ENCODE measurements at places on chromosomes 3 and 15.

- DNase-seq: no peak
These were observed 27.0 kb downstream of the KIF7 start for GRCh38 chr15:89628301-89628700.

DNA sequence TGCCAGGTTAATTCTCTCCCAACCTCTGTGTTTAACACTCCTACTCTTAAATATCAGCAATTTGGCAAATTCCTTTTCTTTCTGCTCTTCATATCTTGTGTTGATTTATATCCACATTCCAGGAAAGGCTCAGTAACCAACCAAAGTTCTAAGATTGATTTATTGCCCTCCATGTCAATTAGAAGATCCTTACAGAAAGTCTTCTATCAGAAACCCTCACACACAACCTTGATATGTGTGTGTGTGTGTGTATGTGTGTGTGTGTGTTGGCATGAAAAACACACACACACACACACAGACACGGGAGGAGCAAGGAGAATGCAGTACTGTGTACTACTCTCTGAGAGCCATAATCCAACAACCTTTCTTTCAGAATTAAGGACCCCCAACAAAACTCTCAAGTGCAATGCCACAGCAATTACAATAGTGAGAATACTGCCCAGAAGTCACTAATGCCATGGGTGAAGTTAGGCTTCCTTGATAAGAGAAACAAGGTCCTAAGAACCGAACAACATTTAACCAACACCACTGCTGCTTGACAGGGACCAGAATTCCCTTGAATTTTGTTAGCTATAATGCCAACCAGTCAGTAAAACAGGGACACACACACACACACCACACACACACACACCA lies 1.1 kb downstream of the LSAMP start:
- no peak for DNase-seq

GRCh38 chr15:56804938-56805337 lies 71.6 kb upstream of the ZNF280D start:
- DNase-seq: no peak

GRCh38 chr3:136882571-136882970 lies 20.6 kb downstream of the NCK1 start:
- no peak for DNase-seq

- DNase-seq: no peak
These were observed 22.6 kb downstream of the ADAM10 start for GRCh38 chr15:58726867-58727266.

GRCh38 chr15:60766391-60767128 lies 287.6 kb upstream of the ICE2 start:
- DNase-seq: no peak

- no peak for DNase-seq
These were observed 132.3 kb upstream of the MCTP2 start for GRCh38 chr15:94098921-94099573.

- DNase-seq: no peak
These were observed 4.4 kb downstream of the GXYLT2 start for GRCh38 chr3:72892081-72892775.

GRCh38 chr3:45604066-45604465 lies 9.5 kb downstream of the LIMD1 start:
- DNase-seq: no peak

- DNase-seq: no peak
These were observed 4.2 kb upstream of the PLOD2 start for GRCh38 chr3:146164971-146165769.

DNA sequence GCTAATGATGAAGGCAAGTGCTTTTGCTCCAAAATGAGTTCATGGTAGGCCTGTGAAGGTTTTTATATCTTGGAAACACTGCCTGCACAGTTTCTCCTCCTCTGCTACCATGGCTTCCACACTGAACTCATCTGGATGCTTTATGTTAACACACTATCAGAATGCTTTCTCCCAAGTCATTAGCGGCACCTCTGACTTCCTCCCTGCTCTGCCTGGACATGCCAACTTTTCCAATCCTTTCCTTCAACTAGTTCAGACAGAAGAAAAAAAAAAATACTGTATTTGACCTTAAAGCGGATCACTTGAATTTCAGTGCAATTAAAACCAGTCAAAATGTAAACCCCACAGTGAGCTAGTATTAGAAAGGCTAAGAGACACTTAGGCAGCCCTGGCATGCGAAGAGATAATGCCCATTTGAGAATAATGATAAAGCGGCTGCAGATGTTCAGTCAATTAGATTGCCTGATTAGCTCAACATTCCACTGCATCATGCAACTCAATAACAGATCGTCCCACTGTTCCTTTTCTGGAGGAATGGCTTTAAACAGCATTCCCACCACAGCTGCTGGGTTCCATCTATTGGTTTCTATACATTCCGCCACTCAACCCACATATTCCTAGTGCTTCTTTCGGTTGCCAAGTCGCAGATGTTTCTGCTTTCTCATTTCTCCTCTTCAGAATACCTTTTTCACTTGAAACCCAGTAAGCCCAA lies 51.7 kb downstream of the CNTN3 start:
- DNase-seq: no peak

DNA sequence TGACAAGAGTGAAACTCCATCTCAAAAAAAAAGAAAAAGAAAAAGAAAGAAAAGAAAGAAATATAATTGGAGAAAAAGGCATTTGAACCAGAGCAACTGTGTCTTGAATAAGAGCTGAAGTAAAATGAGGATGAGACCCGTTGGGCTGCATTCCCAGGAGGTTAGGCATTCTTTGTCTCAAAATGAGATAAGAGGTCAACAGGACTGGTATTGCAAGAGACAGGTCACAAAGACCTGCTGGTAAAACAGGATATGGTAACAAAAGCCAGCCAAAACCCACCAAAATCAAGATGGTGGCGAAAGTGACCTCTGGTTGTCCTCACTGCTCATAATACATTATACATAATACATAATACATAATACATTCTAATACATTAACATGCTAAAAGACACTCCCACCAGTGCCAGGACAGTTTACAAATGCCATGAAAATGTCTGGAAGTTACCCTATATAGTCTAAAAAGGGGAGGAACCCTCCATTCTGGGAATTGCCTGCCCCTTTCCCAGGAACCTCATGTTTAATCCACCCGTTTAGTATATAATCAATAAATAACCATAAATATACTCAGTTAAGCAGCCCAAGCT lies 8.6 kb upstream of the TIPIN start:
- no peak for DNase-seq

GRCh38 chr3:96416549-96417255 lies 397.7 kb upstream of the EPHA6 start:
- no peak for DNase-seq

DNA sequence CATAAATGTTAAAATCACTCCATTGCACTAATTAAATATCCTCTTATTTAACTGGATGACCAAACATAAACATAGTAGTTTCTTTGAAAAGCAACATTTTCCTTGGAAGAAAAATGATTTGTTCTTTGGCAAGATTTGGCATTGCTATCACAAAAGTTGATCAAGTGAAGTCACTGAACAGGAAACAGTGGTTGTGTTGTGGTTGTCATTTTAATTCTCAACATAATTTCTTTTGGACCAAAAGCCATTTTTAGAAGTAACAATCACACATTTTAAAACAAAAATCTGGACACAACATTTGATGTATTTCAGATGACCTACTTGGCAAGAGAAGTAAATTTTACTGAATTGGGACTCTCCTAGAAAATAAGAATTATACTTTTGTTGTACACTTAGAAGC lies 872.3 kb downstream of the ROBO1 start:
- DNase-seq: no peak

- DNase-seq: peak; percentile 44
These were observed 35.6 kb upstream of the GYG1 start for GRCh38 chr3:148955544-148956346.

DNA sequence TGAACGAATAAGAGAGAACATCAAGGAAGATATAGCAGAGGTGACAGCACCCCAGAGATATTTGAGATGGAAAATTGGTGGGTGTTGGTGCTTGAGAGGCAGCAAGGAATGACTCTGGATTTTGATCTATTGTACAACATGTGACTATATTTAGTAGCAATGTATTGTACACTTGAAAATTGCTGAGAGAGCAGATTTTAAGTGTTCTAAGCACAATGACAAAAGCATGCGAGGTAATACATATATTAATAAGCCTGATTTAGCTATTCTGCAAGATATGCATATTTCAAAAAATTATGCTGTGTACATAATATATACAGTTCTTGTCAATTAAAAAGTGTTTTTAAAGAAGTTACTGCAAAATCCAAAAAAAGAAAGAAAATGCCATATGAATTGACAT lies 194.3 kb downstream of the SLC9A9 start:
- DNase-seq: no peak

DNA sequence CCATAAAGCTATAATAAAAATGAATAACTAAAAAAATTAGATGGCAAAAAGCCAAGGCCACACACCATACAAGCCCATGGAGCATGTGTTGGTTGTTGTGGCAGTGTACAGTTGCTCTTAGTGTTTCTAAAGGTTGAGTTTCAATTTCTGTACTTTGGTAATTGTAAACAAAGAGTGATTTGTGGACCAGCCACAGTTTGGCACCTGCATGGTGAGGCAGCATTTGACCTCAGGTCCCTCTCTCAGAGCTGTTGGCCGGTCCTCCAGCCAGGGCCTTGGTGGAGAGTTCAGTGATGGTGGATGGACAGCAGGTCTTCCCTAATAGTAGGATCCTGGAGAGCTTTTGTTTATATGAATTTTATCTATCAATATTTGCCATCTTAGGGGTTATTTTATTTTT lies 5.6 kb downstream of the ACAD9 start:
- DNase-seq: no peak

GRCh38 chr3:30112411-30112810 lies 494.0 kb upstream of the TGFBR2 start:
- no peak for DNase-seq

DNA sequence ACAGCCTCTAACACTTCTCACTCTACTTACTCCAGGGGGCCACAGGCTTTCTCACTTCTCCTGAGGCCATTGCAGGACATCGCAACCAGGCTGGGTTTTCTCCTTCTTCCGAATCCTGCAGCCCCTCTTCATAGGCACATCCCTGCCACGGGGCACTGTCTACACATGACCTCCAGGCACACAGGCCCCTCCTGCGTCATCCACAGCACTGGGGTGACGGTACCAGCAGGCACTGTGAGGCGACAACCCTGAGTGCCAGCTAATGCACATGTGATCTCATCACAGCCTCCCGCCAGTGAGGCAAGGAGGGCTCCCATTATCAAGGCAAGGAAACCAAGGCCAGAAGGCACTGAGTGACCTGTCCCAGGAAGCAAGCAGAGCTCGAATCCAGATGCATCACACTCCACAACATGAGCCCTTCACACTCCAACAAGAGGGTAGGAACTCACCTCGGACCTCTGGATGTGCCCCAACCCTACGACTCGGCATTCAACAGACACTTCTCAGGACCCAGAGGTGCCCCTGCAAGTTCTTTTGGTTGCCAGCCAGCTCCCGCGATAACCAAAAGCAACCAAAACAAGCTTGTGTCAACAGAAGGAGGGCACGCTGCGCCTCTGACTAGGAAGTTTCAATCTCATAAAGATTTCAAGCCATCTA lies 16.7 kb downstream of the FAM174B start:
- DNase-seq: no peak

DNA sequence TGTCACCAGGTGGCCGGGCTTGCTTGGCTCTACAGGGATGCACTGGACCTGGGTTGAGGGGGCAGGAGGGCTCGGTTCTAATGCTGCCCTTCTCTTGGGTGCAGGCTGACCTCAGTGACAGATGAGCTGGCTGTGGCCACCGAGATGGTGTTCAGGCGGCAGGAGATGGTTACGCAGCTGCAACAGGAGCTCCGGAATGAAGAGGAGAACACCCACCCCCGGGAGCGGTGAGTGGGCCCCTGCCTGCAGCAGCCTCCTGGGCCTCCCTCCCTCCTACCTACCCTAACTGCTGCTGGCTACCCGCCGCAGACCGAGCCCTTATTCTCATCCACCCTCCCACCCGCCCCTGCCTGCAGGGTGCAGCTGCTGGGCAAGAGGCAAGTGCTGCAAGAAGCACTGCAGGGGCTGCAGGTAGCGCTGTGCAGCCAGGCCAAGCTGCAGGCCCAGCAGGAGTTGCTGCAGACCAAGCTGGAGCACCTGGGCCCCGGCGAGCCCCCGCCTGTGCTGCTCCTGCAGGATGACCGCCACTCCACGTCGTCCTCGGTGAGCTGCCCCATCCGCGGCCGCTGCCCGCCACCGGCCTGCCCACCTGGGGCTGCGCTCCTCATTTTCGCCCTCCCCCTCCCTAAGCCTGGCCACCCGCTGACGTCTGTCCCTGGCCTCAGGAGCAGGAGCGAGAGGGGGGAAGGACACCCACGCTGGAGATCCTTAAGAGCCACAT lies 5.6 kb downstream of the FES start:
- DNase-seq: no peak

GRCh38 chr3:66280304-66280703 lies 59.5 kb downstream of the SLC25A26 start:
- no peak for DNase-seq

DNA sequence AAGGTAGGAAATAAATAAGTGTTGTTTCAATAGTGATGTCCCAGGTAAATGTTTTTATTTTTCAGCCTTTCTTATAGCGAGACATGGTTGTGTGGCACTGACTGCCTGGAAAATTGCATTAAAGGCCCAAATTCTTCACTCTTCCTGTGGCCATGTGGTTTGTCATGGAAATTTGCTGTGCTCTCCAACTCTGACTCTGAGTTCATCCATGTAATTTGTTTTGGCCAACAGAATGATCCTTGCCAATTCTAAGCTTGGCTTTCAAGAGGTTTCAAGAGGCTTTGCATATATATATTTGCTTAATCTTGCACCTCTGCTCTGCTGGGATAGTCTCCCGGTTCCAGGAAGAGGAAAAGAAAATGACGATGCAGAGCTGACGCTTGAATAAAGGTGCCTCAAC lies 107.5 kb upstream of the ARHGEF26 start:
- no peak for DNase-seq

GRCh38 chr3:32176989-32177701 lies 61.3 kb upstream of the CMTM8 start:
- no peak for DNase-seq

GRCh38 chr3:170826047-170826446 lies 43.9 kb downstream of the RPL22L1 start:
- no peak for DNase-seq

GRCh38 chr3:144053121-144053520 lies 81.5 kb downstream of the DIPK2A start:
- DNase-seq: peak; percentile 72

- no peak for DNase-seq
These were observed 8.5 kb downstream of the EIF4G1 start for GRCh38 chr3:184322731-184323487.

GRCh38 chr3:13122081-13123012 lies 49.1 kb upstream of the IQSEC1 start:
- DNase-seq: no peak

- DNase-seq: no peak
These were observed 452.0 kb upstream of the MCTP2 start for GRCh38 chr15:93779341-93779740.

DNA sequence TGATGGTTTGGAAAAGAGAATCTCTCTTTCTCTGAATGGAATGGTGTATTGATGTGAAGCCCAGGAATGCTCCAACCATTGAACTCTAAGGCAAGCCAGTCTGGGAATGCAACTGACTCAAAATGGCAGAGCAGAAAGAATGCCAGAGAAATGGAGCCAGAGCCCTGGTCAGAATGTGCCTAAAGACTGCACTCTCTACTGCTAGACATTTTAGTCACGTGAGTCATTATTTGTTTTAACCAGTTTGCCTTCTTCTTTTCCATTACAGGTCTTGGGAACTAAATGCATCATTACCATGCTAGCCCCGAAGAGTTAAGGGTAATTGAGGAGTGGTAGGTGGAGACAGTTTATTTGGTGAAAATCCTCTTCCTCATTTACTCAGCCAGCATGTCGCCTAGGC lies 67.3 kb upstream of the TRIM42 start:
- DNase-seq: no peak

All from SK-N-MC (cell line).